ENCODE measurements at places on chromosomes 7 and 10. TPM values are rescaled to one million over a fixed set of nuclear protein-coding genes. Genes with fewer than 3 reads are reported as not detected.

GRCh38 chr10:60246382-60246781, 143.3 kb downstream of the ANK3 start:
- no peak for DNase-seq

PNLIPRP1 gene
- total RNA-seq = not detected

DNA sequence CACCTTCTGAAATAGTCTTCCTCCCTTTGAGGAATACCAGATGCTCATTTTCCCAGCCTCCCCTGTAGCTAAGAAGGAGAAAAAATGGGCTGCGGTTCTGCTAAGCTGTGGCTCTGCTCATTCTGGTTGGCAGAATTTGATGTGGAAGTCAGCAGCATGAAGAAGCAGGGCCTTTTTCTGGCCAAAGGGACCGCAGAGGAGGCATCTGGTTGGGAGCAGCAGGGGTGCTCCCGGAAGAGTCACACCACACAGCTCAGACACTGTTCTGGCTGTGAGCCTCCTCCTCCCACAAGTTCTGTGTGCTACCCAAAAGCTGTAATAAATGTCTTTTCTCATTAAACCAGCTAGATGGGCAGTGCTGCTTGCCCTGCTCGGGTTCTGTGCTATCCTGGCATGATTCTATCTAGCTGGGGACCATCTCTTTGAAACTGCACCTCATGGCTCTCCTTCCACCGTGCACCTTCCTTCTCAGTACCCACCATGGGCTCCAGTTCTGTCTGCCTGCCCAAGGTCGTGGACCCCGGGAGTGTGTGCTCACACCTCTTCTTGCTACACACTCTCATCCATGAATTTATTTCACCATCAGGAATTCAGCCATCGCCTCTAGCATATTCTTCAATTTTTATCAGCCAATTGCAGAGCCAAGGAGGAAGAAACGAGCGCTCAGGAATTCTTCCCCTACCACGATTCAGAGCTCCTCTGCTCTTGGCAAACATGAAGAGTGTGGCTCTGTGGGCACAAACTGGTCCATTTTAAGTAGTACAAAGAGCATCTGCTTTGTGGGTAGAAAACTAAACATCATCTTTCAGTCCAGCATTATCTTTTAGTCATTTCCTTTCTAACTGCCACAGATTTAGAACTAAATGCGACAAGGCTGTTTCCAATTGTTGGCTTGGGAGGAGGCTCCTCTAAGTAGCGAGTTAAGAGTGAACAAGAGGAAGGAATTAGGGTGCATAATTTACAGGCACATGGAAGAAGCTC, 76.9 kb downstream of the FAM171A1 start:
- no peak for DNase-seq

- no peak for DNase-seq
Measured at GRCh38 chr7:140041659-140042385, 20.9 kb downstream of the PARP12 start.

DNA sequence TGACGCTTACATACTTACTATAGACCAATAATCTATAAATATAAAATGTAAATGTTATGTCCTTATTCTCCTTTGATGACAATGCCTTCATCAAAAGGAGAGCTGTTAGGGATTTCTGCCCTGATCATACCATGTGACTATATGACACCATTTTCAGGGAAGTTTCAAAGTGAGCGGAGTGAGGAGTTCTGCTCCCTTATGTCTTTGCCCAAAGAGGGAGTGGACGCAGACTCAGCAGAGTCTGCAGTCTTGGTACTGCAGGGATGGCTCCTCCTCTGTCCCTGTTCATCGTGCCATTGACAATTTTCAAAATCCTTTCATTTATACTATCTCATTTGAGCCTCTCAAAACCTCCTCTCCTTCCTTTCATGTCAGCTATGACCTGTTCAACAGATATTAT, 27.9 kb downstream of the HYAL4 start:
- no peak for DNase-seq

SLC26A3 gene
- total RNA-seq = 973 TPM

- peak; percentile 72 for DNase-seq
Measured at GRCh38 chr10:3067118-3067858, at the start of gene PFKP. Gene PFKP (plus strand): TSS chr10:3067548. CDS start chr10:3067596, 48 bp downstream.

- DNase-seq = no peak
Measured at GRCh38 chr7:17832242-17832641, 108.1 kb downstream of the SNX13 start.

PARD3 gene
- total RNA-seq = 48.8 TPM

DNA sequence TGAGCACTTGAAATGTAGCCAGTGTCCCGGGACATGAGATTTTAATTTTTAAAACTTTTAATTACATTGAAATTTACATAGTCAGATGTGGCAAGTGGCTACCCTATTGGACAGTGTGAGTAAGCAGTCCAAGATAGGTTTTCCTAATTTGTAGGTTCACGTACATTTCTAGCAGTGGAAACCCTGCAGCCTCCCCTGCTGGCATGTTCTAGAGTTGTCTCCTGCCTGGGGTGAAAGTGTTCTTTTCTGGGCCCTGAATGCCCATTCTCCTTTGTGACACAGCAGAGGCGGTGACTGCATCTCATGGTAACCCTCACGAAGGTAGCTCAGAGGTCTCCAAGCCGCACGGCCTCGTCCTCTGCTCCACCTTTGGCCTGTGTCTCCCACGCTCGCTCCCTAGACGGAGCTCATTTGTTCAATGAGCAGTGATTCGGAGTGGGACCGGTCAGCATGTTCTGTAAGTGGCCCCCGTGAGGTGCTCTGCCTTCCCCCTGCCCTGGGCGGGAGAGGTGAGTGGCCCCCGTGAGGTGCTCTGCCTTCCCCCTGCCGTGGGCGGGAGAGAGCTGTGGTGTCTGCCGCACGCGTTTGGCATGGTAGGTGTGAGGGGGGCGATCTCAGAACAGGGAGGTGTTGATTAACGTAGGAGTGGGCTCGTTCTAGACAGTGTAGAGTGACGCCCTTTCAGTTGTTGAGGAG, 18.0 kb downstream of the WDR37 start:
- no peak for DNase-seq

OR2A5 gene
- total RNA-seq = not detected

DNA sequence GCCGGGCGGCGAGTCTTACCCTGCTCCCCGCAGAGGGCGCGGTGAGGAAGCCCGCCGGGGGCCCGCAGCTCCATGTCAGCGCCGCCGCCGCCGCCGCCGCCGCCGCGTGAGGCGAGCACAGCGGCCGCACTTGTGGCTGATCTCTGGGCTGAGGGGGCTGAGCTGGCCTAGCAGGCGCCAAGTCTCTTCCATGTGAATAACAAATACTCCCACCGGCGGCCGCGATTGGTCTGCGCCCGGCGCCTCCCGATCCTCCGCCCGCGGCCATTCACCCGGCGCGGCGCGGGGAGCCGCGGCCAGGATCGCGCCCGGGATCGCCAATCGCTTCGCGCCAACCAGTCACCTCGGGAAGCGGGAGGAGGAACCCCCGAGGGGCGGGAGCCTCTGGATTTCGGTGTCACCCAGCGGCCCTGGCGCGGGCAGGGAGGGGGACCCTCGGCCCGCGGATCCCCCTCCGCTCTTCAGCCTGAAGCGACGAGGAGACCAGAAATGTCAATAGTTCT, at the start of gene GRM8:
Gene GRM8, minus strand, starts transcription at position 164 of the 503 bp plus-strand sequence.
- peak; percentile 40 for DNase-seq

- no peak for DNase-seq
Measured at GRCh38 chr7:108348913-108349312, 107.3 kb downstream of the NRCAM start.

- no peak for DNase-seq
Measured at GRCh38 chr7:157589680-157590079, 252.9 kb downstream of the DNAJB6 start.

DNA sequence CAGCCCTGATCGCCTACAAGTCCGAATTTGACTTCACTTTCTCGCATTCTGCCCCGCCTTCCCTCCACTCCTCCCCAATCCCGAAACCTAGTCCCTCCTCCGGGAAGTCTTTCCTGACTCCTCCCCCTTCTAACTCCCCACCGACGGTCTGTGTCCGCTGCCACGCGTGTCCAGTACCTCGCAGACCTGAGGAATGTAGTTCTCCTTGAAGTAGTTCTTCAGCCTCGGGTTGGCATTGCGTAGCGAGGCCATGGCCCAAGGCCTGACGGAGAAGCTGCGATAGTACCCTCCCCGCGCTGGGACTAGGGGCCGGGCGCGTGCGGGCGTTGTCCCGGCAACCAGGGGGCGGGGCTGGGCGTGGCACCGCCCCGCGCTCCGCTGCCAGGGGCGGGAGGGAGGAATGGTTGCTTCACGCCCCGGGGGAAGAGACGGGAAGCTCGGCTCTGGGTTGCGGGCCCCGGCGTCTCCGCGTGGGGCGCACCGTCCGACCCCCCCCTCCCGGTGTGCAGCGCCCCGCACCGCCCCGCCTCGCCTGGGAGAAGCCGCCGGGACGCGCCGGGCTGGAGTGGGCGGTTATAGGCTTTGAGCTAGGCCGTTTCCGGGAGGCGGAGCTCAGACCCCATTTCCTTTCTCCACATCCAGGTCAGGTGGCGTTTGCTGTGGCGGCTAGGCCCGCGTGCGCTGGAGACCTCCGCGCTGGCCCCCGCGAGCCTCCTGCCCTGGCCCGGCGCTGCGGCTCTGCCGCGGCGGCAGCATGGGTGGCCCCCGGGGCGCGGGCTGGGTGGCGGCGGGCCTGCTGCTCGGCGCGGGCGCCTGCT, at the start of the genes ARMC10 and FBXL13:
Gene ARMC10, plus strand, starts transcription at position 622 of the 818 bp plus-strand sequence. Its CDS starts 133 bp downstream, at position 755.
Gene FBXL13, minus strand, starts transcription at position 278 of the 818 bp plus-strand sequence.
- peak; percentile 91 for DNase-seq

AKR1C2 gene
- 8.5 TPM for total RNA-seq

GDF10 gene
- 0.10 TPM for total RNA-seq

GRCh38 chr7:20194343-20194995, 22.7 kb downstream of the MACC1 start:
- DNase-seq = no peak

FAM20C gene
- total RNA-seq = 18.5 TPM

- no peak for DNase-seq
Measured at GRCh38 chr7:137151041-137151689, 192.4 kb downstream of the PTN start.

DNA sequence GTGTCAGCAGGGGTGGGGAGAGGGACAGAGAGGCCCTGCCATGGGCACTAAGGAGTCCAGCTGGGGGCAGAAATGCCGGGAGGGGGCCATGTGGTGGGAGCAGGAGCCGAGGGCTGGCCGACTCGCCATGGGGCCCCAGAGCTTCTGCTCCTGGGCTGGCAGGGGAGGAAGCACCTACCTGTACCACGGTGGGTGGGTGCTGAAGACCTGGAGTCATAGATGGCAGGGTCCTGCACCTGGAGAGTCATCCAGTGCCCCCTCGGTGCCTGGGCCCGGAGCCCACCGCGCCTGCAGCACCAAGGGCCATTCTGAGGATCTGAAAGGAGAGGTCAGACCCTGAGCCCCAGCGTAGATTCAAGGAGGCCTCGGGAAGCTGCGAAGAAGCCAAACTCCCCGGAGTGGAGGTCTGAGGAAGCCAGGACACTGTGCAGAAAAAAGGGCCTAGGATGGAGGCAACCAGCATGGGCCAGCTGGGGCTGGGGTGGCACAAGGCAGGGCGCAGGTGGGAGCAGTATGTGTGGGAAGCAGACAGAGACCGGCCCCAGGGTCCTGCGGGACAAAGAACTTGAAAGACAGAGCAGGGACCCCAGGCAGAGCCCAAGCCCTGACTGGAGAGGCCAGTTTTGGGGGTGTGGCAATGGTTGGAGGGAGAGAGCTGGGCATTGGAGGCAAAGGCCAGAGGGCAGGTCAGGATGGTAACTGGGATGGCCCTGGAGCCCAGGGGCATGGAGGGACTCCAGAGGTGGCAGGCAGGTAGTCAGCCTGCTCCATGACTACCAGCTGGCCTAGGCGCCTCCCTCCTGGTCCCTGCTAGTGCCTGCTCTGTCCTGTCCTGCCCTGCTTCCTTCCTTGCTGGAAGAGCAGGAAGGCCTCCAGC, 26.7 kb upstream of the SMARCD3 start:
- no peak for DNase-seq

- no peak for DNase-seq
Measured at GRCh38 chr10:20492447-20492846, 404.7 kb downstream of the NEBL start.
